Stimulated activated naive CD4-positive, alpha-beta T cell treated with Interleukin-2 at 50 U/mL for 16 hours (primary cell): ENCODE measurements at places on chromosomes 2 and 18.

DNA sequence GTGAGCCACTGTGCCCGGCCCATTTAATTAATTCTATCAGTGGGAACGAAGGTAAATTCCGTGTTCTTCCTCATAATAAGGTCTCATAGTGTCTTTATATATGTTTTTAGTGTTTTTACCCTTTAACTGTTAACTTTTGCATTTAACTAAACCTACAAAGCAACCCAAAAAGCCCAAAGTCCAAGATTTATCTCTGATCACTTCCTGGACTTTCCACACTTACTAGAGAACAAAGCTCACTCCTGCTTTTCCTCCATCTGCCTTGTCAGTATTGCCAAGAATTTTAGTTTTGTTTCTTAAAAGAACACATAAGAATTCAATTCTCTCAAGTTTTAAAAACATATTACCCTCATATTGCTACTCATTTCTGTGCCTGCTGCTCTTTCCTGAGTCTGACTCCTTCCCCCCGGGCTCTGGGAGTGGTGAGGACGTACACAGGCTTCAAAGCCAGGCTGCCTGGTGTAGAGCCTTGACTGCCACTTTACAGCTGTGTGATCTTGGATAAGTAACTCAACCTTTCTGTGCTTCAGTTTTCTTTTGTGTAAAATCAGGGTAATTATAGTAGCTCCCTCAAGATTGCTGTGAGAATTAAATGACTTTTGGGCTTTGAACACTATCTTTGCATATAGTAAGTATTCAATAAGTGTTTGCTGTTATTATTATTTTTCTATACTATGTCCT lies 24.9 kb upstream of the GPR155 start:
- no peak for DNase-seq

DNA sequence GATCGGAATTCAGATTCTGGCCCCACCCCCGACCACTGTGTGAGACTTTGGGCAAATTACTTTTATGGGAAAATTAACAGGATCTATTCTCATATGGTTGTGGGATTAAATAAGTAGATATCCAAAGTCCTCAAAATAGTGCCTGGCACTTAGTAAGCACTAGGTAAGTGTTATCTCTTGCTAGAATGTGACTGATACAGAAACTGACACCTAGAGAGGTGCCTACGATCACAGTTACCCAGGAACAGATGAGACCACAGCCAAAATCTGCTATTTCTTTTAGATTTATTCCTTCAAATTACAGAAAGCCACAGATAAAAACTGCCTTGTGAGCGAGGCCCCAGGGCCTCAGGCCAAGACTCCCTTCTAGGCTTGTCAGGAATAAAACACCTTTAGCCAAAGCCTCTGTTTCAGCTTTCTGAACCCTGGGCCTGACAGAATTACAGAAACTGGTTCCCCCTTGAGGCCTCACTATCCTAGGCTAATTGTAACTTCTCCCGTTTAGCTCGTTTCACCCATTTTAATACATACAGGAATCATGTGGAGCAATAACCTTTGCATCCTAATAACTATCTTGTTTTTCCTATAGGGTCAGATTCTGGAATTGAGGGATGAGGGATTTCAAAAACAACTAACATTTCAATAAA lies 22.3 kb upstream of the CHMP1B start:
- DNase-seq, result no peak

GRCh38 chr2:187527262-187527661 lies 27.0 kb downstream of the TFPI start:
- DNase-seq, result no peak

DNA sequence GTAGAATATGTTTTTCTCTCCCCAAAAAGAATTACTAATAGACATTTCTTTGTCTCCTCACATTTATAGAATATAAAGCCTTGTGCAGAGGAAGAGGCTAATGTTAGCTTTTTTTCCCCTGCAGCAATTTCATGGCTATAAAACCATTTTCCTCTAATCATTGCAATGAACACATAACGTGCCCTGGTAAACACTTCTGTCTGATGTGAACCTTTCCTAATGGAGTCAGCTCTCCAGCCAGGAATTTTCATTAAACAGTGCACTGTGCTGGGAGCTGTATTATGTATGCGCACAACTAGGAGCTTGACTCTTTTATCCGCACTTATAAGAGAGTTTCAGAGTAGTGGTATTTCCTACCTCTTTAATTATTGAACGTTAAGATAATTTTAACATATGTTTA lies 63.9 kb upstream of the SPATS2L start:
- DNase-seq, result no peak

- DNase-seq, result no peak
Observed at GRCh38 chr2:147420947-147421675, 423.7 kb upstream of the ACVR2A start.
